Activated T-cell treated with anti-CD3 and anti-CD28 coated beads, Interleukin-2, amount 50 U/mL, for 48 hours (primary cell): ENCODE measurements at places on chromosomes 1 and 21.

DNA sequence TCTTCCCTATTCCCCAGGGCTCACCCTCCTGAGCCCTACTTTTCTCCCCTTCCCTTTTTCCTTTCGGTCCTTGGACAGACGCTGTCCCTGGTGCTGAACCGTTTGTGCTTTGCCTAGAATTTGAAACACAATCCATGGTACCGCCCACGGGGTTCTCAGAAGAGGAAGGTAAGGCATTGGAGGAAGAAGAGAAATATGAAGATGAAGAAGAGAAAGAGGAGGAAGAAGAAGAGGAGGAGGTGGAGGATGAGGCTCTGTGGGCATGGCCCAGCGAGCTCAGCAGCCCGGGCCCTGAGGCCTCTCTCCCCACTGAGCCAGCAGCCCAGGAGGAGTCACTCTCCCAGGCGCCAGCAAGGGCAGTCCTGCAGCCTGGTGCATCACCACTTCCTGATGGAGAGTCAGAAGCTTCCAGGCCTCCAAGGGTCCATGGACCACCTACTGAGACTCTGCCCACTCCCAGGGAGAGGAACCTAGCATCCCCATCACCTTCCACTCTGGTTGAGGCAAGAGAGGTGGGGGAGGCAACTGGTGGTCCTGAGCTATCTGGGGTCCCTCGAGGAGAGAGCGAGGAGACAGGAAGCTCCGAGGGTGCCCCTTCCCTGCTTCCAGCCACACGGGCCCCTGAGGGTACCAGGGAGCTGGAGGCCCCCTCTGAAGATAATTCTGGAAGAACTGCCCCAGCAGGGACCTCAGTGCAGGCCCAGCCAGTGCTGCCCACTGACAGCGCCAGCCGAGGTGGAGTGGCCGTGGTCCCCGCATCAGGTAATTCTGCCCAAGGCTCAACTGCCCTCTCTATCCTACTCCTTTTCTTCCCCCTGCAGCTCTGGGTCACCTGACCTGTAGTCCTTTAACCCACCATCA lies 10.4 kb downstream of the BCAN start:
- no peak for DNase-seq

DNA sequence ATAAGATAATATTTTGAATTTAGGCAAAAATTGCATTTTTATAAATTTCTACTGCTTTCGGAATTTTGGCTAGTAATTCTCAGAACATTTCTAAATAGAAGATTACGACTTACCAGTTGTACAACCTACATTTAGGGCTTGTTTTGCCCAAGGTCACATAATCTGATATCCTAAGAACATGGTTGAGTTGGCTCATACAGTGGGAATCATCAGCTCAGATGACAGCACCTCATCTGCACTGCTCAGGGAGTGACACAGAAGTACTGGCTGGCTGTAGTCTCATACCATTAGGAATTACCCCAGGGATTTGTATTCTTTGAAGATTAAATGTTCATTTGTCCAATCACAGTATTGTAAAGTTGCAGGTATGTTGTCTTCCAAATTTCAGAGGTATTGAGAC lies 217.6 kb downstream of the ADGRL2 start:
- DNase-seq = no peak

GRCh38 chr1:212962509-212962908 lies 12.2 kb downstream of the VASH2 start:
- DNase-seq = no peak

- no peak for DNase-seq
Measured at GRCh38 chr1:201499795-201500669, 6.9 kb downstream of the CSRP1 start.

DNA sequence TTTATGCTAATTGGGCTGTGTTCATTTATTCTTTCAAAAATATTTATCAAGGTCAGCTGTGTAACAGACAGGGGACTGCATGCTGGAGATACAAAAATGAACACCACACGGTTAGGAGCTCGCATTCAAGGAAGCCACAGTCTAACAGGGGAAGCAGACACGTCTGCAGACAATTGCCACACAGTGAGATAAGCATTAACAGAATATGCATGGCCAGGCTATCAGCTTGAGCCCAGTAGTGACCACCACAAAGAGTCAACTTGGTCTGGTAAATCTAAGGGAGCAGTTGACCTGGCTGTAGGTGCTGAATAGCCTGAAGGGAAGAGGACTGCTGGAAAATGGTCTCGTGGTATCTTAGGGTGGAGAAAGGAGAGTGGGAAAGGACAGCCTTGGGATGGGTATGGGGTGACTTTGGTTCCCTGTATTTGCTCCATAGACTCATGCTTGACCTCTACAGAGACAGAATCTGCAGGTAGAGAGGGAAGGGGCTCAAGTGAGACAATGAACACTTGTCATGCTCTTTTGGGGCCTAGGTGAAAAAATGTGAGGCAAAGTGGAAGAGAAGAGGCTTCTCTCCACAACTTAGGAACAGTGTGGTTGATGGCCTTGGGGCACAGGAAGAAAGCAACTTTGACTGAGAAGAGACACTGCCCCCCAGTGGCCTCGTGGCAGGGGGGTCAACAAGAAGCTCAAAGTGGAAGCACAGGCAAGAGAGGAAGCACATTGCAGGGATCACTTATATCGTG lies 7.6 kb upstream of the NPL start:
- peak; percentile 82 for DNase-seq

DNA sequence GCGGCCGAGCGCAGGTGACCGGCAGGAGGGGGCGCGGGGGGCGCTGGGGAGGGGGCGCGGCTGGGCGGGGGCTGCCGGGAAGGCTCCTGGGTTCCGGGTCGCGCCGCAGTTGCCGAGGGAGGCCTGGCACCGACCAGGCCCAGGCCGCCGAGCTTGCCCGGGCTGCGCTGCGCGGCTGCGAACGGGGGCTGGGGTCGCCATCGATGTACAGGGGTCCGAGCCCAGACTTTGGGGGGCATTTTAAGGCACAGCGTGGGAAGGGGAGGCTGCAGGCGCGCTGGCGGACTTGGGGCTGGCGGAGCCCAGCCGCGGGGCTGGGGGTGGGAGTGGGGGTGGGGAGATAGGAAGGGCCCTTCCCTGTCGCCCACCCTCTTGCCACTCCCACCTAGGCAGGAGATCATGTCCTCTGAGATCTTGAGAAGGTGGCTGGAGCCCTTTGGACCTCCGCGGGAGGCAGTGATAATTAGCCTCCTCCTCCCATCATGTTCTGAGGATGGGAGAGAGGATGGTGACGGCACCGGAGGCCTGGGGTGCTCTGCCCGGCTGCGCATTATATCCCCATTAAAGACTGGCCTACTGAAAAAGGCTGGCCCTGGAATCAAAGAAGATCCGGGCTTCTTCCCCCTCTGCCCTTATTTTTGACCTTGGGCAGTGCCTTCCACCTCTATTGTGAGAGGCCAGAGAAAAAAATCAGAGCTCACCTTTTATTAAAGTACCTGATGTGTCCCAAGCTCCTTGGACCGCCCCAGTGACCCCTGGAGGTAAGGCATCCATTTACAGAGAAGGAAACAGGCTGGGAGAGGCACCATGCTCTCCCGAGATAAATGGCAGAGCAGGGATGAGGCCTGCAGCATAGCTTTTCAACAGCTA lies 497 bp downstream of the FBXO44 start:
- no peak for DNase-seq

GRCh38 chr1:3519301-3519885 lies 64.9 kb downstream of the ARHGEF16 start:
- no peak for DNase-seq

DNA sequence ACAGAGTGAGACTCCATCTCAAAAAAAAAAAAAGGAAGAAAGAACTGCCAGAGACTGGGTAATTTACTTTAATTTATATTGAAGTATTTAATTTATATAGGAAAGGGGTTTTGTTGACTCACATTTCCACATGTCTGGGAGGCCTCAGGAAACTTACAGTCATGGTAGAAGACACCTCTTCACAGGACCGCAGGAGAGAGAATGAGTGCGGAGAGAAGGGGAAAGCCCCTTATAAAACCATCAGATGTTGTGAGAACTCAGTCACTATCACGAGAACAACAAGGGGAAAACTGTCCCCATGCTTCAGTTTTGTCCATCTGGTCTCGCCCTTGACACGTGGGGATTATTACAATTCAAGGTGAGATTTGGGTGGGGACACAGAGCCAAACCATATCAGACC lies 25.8 kb upstream of the PPP1R8 start:
- DNase-seq = no peak

- DNase-seq = no peak
Measured at GRCh38 chr1:166908942-166909341, 32.9 kb upstream of the TADA1 start.

DNA sequence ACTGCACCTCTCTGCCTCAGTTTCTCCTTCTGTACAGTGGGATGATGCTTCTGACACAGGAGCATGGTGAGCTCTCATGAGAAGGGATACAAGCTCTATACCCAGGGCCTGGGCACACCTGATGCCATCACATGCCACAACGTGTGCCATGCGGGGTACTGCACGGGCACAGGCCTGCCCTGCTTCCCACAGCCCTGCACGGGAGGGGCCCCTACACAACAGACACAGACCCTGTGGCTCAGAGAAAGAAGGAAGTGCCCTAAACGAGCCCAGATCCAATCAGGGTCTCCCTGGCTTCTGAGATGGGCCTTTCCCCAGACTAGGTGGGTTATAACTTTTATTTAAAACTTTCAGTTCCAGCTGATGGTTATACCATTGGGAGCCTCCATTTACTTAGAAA lies 24.6 kb downstream of the C2CD2 start:
- no peak for DNase-seq

- peak; percentile 66 for DNase-seq
Measured at GRCh38 chr1:198201956-198202784, 45.4 kb downstream of the NEK7 start.

- no peak for DNase-seq
Measured at GRCh38 chr1:56187405-56187804, 392.0 kb downstream of the PLPP3 start.

DNA sequence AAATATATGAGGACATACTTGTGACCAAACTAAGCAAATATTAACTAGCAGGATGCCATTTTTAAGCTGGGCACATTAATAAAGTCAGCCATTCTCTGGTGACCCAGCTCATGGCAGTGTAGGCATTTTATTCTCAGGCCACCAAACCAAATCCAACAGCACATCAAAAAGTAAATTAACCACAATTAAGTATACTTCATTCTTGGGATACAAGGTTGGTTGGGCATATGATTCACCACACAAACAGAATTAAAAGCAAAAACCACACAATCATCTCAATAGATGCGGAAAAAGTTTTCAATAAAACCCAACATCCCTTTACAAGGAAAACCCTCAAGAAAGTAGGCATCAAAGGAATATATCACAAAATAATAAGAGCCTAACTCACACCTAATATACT lies 101.3 kb downstream of the FAF1 start:
- no peak for DNase-seq

DNA sequence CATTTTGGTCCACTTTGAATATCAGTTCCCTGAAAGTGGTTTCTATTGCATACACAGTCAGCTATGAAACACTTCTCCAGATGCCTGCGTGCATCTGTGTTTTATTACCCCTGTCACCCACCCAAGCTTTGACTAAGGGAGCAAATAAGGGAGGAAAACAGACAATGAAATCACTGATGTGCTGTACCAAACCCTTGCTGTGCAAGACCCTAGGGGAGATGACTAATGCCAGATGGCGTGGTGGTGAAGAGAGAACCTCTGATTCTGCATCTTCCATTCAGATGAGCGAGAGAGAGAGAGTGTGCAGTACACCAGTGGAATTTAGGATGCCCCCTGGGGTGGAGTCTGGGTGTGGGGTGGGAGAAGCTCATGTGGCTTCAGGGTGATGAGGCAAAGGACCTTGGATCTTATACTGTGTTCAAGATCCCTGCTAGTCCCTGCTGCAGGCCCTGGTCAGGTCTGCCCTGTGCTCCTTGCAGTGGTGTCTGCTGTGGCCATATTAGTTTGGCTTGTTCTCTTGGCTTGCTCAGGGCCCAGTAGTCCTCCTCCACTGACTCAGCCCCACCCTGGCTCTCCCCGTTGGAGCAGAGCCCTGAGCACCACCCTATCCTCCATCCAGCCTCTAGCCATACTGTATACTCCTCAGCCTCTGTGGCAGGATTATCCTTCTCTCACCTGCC lies 18.5 kb downstream of the CLCA1 start:
- DNase-seq = no peak

GRCh38 chr1:156365754-156366153 lies 3.3 kb upstream of the RHBG start:
- no peak for DNase-seq

- no peak for DNase-seq
Measured at GRCh38 chr1:227559926-227560325, 3.4 kb upstream of the ZNF678 start.

DNA sequence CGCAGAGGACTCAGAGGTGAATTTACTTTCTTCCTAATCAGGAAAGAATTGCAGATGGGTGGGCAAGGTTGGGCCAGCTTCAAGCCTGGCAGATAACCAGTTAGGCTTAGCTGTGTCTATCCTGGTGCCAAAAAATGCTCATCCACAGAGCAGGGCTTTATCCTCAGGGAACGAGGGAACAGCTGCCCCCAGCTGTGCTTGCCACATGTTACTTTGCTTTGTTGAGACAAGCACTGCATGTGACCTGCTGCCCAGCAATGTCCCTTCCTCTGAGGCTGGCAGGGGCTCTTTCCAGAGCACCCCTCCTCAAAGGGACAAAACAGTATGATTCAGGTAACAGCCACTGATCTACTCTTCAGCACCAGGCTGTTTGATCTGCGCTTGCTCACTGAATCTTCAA lies 505.1 kb upstream of the USP24 start:
- DNase-seq = no peak

DNA sequence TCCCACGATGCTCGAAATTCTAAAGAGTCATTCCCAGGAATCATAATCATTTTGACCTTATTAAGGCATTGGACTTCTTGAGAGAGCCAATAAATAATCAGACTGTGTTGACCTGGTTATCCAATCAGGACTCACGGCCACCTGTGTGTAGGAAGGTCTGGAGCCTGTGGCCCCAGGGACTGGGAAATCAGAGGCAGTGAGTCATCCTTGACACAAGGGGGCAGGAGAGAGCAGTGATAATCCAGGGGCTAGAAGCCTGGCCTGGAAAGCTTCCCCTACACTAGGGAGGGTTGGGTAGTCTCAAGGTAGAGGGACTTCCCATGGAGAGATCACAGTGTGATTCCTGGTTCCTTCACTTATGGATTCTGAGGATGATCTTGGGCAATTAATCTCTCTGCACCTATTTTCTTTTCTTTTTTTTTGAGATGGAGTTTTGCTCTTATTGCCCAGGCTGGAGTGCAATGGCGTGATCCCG lies 4.7 kb downstream of the MR1 start:
- peak; percentile 70 for DNase-seq

DNA sequence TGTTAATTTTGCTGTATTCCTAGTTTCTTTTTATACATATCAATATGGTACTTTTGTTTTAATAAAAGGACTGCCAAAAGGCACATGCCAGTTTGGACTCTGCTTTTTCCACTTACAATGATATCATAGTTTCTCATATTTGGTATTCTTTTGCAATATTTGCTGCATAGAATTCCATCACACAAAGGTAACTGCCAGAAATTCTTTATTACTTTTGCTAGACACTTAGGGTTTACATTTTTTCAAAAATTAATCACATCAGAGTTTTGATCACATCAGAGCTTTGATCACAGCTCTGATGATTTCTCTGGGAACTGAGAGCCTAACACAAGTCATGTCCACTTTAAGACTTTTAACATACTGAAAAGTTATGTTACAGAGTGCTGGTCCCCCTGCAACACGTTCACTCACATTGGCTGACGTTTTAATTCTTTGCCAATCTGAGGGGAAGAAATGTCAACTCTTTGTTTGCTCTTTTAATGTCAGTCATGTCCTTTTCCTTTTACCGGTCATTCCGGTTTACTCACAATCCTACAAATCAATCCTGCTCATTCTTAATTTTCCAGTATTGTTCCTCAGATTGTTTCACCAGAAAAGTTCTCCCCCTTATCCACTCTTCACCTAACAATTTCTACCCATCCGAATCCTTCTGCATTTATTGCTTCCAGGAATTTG lies 1.1 kb upstream of the CD46 start:
- no peak for DNase-seq
